ENCODE measurements at places on chromosomes 3 and 15.

- no peak for DNase-seq
These were observed 232.6 kb upstream of the LRTM1 start for GRCh38 chr3:55160241-55160983.

DNA sequence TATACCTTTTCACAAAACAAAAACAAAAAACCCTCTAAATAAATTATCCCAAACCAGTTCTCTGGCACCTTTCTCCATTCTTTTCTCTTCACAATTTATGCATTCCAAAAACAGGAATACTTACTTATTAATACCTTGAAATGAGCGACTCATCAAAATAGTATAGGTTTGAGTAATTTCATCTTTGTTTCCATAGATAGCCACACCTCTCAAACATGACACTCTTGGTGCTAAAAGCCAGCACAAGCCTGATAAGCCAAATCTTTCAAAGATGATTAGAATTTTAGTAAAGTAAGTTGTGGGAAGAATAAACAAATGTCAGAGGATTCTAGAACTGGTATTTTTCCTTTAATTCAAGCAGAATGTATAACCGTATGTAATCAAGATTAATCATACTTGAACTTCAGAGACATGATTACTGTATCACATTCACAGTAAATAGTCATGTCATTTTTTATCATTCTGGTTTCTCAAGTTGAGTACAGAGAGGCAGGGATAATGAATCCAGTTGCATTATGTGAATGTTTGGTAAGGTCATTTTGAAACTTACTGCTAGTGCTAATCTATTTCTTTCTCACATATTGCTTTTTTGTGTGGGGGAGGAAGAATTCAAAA lies 12.1 kb upstream of the WDR5B start:
- no peak for DNase-seq

- DNase-seq, result no peak
These were observed 227.7 kb upstream of the SOX2 start for GRCh38 chr3:181484026-181484425.

DNA sequence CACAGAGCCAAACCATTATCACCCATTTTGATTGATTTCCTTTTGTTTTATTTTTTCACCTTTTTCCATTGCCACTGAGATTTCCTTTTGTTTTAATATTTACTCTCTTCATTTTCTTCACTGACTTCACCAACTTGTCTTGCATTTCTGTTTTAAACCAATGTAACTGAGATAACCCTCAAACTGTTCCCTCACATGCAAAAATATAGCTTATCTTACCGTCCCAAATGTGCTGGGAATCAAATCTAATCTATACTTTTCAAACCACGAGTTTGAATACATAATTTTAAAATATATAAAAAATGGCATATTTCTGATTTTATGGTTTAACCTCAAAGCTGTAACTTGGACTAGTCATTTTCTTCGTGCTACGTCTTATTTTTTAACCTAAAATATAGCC lies 143.8 kb downstream of the PLD1 start:
- no peak for DNase-seq

- DNase-seq, result no peak
These were observed 232.3 kb upstream of the STAC start for GRCh38 chr3:36147934-36148558.
